Mucosa of gallbladder (tissue), 1 donor: ENCODE measurements at places on chromosomes 3 and 15.

GRCh38 chr3:61627768-61628185 lies 66.4 kb downstream of the PTPRG start:
- peak; percentile 30 for DNase-seq

DNA sequence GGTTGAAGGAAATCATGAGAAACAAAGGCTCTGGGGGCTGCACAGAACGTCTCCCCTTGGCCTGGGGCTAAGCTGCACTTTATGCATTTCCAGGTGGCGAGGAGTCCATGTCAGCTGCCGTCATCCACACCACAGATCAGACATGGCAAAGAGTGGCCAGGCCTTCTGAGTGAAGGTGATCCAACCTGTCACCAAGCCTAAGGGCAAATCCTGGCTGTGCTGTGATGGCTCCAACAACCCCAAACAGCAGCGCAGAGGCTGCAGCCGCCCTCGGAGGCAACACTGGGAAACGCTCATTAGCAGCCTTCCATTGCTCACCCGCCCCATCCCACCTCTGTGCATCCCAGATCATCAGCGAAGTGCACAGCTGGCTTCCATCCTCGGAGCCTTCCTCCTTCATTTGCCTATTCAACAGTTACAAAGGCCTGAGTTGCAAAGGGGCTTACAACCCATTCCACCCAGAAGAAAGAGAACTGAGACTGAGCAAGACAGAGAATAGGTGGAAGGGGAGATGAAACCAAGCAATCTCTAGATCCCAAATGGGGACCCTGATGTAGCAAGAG lies 55.7 kb downstream of the SRGAP3 start:
- DNase-seq, result no peak

GRCh38 chr3:148863814-148864213 lies 1.3 kb upstream of the CPA3 start:
- DNase-seq, result no peak

DNA sequence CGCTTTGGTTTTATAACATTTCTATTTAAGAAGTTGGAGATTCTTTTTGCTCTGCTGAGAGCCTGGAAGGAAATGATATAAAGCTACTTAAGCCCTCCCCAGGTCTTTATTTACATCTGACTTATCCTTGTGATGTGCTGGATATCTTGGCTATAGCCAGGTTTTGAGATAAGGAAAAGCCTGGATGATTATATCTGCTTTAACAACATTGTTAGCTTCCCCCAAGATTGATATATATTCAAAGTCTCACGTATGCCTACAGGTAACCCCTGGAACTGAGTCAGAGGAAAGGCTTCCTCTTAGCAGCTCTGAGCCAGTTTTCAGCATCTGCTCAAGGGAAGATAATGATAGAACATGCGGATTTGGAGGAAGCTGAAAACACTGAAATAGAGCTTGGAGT lies 61.5 kb upstream of the CRBN start:
- DNase-seq, result no peak

GRCh38 chr3:123301331-123302184 lies 99.8 kb downstream of the SEC22A start:
- no peak for DNase-seq

DNA sequence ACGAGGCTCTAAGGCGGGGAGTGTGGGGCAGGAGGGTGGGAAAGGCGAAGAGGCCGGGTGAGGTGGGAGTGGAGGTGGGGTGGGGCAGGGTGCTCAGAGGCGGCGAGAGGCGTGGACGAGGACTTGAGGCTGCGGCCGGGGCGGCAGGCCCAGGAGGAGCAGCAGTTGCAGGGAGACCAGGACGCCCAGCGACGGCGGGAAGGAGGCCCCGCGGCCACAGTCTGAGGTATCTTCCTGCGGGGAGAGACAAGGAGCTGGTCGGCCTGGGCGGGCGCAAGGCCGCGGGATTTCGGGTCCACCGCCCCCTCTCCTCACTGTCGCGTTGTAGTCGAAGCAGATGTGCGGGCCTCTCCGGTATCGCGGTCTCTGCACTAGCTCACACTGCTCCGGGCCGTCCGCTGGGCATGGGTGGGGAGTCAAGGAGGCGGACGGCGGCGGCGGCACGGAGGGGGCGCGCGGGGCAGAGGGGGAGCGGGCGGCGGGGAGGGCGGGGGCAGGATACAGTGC lies 5.3 kb upstream of the TMEM115 start:
- no peak for DNase-seq

DNA sequence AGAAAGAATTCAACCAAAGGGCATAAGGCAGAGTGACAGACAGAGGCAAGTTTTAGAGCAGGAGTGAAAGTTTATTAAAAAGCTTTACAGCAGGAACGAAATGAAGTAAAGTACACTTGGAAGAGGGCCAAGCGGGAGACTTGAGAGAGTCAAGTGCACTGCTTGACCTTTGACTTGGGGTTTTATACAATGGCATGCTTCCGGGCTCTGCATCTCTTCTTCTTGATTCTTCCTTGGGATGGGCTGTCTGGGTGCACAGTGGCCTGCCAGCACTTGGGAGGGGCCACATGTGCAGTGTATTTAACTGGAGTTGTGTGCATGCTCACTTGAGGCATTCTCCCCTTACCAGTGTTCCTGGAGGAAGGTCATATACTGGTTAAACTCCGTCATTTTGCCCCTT lies 30.4 kb upstream of the KLHL25 start:
- peak; percentile 18 for DNase-seq

GRCh38 chr3:153138276-153139210 lies 23.5 kb upstream of the RAP2B start:
- peak; percentile 79 for DNase-seq
